ENCODE measurements at places on chromosomes 13 and 19. TPM values are rescaled to one million over a fixed set of nuclear protein-coding genes. Genes with fewer than 3 reads are reported as not detected.

Gene LRRC63
- not detected for total RNA-seq

Gene CATSPERD
- total RNA-seq, result not detected

Gene COL4A2
- total RNA-seq, result 79.7 TPM

Gene RFPL4AL1
- not detected for total RNA-seq

Gene ZNF625
- 2.8 TPM for total RNA-seq

Gene THSD1
- 1.2 TPM for total RNA-seq

Gene METTL21C
- not detected for total RNA-seq

Gene ZNF599
- 3.8 TPM for total RNA-seq

Gene SHISA7
- not detected for total RNA-seq

Gene LENG9
- 16.7 TPM for total RNA-seq

Gene CPAMD8
- 2.3 TPM for total RNA-seq

GRCh38 chr19:9903336-9903735 lies 33.0 kb downstream of the OLFM2 start:
- DNase-seq, result no peak

DNA sequence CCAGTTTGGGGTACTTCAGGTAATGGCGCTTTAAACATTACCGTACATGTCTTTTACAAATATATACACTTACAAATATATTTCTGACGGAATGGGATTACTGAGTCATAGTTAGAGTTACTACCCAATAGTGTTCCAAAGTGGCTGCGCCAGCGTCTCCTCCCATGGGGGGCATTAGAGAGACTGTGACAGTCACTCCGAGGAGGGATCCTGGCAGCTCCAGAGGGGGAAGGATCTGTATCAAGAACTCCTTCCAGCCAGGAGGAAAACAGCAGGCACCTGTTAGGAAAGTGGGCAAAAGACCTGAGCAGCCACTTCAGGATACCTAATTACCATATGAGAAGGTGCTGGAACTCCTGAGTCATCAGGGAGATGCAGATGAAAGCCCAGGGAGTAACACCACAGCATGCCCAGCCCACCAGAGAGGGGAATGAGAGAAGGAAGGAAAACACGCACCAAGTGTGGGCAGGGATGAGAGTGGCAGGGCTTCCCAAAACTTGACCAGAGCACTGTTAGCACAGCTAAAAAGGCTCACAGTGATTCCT lies 52.9 kb downstream of the SLC7A9 start:
- no peak for DNase-seq

DNA sequence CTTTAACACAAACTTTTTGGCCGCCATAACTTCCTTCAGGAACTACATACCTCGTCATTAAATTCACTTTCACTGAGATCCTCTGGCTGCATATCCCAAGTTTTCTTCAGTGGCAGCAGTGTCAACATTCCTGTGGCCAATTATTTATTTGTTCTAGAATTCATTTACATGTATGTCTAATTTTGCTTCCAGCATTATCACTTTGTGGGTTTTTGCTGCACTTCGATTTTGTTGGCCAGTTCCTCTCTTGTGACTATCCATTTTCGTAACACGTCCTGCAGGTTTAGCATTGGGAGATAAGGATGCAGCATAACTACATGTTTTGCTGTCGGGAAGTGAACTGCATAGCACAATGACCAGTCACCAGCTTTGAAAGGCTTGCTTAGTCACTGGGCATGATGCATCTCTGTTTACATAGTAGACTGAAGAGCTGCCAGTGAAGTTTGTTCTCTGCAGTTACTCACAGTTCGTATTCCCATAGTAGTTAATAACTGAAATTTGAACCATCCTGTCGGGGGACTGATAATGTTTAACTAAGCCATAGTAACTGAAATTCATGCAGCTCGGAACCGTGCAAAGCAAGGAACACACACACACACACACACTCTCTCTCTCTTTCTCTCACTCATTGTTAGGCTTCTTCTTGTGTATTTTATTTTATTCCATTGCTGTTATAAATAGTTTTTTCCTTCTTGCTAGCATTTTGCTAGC lies 28.3 kb downstream of the ZNF507 start:
- no peak for DNase-seq

DNA sequence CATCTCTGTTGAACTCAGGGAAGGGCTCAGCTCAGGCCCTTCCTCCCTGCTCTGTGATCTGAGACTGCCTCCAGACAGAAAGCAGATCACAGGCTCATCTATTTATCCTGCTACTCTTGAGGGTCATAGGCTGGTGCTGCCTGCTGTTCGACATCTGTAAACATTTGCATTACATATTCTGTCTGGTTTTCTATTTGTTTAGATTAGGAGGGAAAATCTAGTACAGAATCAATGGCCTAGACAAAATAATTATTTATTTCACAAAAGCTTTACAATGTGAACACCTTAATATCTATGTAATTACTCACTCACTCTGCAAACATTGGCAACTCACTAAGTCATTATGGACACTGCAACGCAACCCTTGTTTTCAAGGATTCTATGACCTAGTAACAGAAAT lies 43.0 kb downstream of the CEP89 start:
- no peak for DNase-seq

- DNase-seq, result peak; percentile 50
These were observed 28.1 kb downstream of the BRD4 start for GRCh38 chr19:15304140-15304705.

GRCh38 chr13:111659842-111660241 lies 339.4 kb downstream of the TEX29 start:
- DNase-seq, result no peak

DNA sequence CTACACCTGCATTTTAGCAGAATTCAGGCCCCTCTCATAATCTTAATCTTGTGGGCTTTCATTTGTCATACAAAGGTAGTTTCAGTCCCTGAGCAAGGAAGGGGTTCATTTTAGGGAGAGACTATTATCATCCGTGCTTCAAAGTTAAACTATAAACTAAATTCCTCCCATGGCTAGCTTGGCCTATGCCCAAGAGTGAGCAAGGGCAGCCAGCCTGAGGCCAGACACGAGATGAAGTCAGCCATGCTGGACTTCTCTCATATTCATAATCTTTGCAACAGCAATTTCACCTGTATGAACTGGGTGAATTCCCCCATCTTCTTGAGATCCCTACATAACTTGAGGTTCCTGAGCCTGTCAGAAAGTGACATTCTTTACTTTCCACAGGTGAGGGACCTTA lies 13.0 kb downstream of the ERICH4 start:
- no peak for DNase-seq

DNA sequence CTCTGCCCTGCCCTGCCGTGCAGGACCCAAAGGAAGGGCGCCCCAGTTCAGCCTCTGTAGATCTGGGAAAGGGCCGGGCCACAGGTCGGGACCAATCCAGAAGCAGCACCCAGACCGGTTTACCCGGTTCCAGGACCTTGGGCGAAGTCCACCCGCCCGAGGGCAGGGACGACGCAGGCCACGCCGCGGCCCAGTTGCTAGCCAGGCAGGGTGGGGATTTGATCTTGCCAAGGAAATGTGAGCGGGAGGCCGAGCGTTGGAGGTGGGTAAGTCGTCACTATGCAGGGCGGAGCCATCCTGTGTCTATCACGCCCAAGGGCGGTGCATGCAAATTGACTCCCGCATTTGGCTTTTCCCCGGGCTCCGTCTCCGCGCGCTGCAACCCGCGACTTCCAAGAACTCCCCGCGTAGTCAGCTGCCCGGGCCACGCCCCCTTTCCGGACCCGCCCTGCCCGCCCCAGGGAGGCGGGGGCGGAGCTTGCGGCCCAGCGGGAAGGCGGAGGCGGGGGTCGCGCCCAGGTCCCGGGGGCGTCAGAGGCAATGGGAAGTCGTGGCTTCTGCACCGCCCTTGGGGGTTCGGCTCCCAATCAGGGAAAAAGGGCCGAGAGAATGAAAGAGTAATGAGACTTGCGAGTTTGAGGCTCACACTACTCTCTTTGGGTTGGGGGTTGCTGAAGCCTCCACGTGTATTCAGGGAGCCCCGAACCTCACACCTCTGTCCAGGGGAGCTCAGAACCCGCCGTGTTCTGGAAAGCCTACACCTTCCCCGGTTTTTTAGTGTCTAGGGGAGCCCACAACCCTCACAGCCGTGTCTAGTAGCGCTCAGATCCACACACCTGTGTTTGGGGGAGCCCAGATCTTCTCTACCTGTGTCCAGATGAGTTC lies 12.8 kb downstream of the IER2 start:
- peak; percentile 98 for DNase-seq

GRCh38 chr19:4550479-4551050 lies 8.9 kb downstream of the SEMA6B start:
- DNase-seq, result no peak

DNA sequence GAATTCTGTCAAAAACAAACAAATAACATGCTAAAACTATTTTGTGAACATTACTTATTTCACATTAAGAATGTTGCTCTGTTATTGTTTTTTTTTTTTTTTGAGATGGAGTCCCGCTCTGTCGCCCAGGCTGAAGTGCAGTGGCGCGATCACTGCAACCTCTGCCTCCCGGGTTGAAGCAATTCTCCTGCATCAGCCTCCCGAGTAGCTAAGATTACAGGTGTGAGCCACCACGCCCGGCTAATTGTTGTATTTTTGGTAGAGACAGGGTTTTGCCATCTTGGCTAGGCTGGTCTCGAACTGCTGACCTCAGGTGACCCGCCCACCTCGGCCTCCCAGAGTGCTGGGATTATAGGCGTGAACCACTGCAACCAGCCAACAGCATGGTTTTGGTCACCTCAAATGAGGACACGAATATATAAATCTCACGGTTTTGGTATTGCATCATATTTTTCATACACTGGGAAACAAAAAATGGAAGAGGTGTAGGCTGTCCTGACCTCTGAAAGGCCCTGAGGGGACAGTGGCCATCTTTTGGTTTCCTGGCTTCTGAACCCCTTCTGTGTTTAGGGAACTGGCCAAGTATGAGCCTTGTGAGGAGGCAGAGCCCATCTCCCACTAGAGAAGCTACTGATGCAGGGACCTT lies 25.5 kb downstream of the GPR42 start:
- DNase-seq, result no peak

- no peak for DNase-seq
These were observed 193.1 kb downstream of the VWA8 start for GRCh38 chr13:41767801-41768200.

- DNase-seq, result no peak
These were observed 207.8 kb downstream of the RFC3 start for GRCh38 chr13:34025746-34026145.

DNA sequence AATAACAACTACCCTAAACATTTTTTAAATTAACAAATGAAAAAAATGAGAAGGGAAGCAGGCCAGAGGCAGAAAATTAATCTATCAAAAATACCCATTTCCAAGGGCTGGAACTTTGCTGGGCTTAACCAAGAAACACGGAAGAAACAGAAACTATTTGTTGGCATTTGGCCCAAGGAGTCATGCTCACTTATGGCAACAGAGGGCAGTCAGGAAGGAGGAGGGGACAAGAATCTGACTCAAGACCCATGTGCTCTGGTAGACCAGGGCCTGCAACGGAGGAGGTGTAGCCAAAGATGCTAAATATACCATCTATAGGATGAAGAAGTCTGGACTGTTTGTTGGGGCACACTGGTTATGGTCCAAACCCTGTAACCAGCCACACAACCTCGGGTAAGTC lies 496.7 kb downstream of the COG6 start:
- no peak for DNase-seq

DNA sequence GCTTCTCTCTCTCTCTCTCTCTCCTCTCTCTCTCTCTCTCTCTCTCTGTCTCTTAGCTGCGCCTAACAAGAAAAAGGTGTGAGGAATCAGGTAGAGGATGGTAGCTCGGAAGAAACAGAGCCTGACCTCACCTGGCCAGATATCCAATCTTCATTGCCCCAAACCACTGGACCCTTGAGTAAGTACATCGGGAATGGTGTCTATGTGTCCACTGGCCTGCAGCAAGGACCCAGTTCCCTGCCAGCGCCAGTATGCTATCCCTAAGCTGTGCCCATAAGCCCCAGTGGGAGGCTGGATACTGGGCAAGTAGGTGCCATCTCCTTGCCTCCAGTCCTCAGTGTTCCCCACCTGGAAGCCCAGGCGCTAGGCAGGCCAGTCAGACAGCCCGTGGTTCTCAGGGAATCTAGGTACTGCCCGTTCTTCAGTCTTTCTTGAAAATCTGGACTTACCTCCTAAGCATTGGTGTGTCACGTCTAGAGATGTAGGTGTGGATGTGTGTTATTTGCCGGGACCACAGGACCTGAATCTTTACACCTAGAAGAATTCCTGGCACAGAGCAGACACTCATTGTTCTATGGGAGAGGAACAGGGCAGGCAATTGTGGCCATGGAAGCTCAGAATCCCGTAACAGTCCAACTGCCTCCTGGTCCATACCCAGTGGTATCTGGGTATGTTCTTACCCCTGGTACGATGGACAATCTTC lies 7.3 kb downstream of the URAD start:
- DNase-seq, result no peak

GRCh38 chr13:67549331-67549730 lies 319.2 kb upstream of the PCDH9 start:
- DNase-seq, result no peak

DNA sequence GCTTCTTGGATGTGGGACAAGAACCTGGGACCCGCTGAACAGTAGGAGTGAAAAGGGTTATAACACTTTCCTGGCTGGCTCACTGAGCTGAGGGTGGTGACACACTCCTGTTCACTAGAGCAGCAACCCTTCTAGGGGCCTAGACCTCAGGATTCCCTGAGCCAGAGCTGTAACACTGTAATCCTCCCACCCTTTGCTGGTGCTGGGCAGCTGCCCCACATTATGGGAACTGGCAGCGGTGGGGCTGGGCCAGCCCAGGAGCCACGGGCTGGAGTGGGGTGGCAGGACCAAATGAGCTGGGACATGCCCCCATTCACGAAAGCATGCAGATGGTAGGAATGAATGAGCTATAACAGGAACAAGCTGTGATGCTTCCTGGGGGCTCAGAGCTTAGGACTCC lies 110.6 kb downstream of the B3GLCT start:
- no peak for DNase-seq

DNA sequence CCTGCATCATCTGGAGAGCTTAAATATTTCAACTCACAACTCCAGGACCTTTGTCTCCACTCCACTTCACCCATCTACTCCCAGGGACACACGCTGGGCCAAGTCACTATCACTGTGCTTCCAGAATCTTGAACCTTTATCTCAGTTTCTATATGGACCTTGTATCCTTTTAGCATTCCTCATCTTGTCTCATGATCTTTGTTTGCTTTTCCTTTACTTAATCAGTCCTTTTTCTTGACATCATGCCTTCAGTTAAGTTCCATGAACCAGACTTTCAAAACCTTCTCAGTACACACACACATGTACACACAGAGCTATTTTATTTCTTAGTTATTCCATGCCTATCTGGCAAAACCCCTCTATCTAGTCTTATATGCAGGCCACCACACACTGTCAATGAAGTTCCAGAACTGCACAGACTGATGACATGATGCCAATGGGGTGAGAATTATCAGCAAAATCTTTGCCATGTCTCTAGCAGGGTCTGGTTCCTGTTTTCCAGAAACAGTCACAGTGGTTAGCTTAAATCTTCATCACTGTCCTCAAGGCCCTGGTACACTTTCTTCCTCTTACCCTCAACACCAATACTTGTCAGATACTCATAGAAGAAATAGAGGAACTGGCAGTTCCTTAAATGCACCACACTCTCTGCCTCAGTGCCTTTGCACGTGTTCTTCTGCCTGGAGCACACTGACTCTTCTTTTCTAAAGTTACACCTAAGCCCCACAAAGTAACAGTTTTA lies 77.6 kb upstream of the STARD13 start:
- DNase-seq, result no peak

All from left colon (tissue), 2 donors.